ENCODE measurements at places on chromosomes 3 and 15. TPM values are rescaled to one million over a fixed set of nuclear protein-coding genes. Genes with fewer than 3 reads are reported as not detected.

CCR8 gene
- not detected for total RNA-seq

MAGI1 gene
- total RNA-seq = 69.2 TPM

PPARG gene
- 17.9 TPM for total RNA-seq

C3orf18 gene
- total RNA-seq = 15.9 TPM

CSPG5 gene
- 7.0 TPM for total RNA-seq

HCLS1 gene
- 66.8 TPM for total RNA-seq

TIMMDC1 gene
- total RNA-seq = 64.0 TPM

ZNF501 gene
- total RNA-seq = 7.3 TPM

IP6K2 gene
- total RNA-seq = 58.2 TPM

RAB7A gene
- total RNA-seq = 211 TPM

MASP1 gene
- 6.0 TPM for total RNA-seq

INKA1 gene
- 5.5 TPM for total RNA-seq

TMCO5A gene
- total RNA-seq = not detected

CDCP1 gene
- total RNA-seq = 3.8 TPM

DNA sequence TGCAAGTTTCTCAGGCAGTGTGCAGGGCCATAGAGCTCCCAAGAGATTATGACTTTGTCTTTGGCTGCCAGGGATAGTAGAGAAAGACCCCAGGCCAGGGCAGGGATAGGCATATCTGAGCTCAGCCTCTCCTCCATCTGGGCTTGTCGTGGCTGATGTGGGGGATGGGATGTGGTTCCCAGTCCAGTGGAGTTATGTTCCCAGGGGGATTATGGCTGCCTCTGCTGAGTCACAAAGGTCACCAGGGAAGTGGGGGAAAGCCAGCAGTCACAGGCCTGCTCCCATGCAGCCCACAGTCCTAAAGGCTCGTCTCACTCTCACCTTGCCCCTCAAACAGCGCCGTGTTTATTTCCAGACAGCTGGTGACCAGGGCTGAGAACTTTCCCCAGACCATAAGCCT is 354.9 kb downstream of the SI start:
- H3K4me3 ChIP-seq = no peak overlapping the region

DNA sequence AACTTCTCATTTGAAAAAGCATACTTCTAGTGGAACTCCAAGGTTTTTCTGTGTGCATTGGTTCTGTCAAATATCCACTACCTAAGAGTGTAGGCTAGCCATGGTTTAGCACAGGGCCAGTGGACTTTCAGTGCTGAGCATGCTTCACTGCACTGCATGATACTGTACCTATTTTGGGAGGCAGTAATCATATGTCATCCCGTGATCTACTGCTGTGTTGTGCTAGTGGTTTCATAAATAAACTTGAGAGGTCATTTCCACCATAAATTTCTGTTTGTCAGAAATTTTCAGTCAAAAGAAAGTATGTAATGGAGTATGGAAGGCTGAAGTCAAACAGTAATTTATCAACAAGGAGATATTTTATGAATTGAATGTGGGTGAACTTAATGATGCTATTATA is 203.6 kb downstream of the ROBO1 start:
- no peak for DNase-seq

DNA sequence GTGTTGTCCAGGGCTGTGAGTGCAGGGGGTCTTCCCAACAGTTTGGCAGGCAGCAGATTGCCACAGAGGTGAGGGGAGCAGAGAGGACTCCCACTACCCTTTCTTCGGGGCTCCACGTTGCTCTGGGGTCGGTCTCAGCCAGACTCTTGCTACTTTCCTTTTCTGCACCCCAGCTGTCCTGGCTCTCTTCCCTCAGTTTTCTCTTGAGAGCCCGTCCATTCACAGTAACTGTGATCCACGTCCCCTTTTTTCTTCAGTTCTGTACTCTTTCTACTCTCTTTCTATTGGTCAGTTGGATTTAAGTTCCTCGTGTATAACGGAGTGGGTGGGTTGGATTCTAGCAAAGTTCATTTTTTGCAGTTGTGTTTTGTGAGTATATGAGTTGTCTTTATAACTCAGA is 105.8 kb downstream of the UNC13C start:
- no peak overlapping the region for H3K4me3 ChIP-seq
- no peaks in the 10 kb centered on the region for H3K27me3 ChIP-seq
- H3K36me3 ChIP-seq = no peaks in the 10 kb centered on the region
- H3K27ac ChIP-seq = no peak overlapping the region
- no peaks in the 10 kb centered on the region for H3K4me1 ChIP-seq
- DNase-seq = no peak

DNA sequence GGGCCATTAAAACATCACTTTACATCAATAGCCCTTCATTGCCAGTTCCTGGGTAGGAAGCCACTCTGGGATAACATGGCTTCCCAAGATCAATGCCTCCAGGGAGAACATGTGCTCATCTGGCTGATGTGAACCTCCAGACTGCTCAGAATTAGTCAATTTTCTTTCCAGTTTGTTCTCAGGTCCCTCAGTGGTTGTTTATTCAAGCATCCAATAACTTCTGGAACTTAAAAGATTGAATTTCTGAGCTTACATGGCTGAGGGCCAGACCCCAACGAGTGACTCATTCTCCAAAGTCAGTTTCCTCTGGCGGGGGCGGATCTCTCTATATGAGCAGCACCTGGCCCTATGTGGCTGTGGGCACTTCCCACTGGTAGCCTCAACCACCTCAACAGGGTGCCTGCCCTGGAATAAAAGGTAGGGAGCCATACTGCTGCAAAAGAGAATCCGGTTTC is 34.0 kb downstream of the LYZL4 start:
- no peak for DNase-seq
- H3K4me3 ChIP-seq = no peak overlapping the region
- H3K27ac ChIP-seq = no peak overlapping the region
- no peaks in the 10 kb centered on the region for H3K4me1 ChIP-seq

DNA sequence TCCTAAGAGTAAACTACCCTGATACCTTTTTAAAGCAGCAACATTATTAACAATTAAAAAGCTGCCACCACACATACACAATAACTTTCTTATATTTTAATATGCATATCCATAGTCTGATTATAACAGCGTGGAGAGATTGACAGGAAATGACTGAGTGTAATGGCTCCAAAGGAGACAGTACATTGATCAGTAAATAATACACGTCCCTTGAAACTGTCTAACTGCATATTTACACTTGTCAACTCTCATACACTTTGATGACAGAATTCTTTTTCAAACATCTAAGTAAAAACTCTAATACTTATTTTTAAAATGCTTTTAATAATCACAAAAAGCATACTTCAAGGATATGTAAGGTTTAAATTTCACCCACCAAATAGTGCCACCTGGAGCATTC is 99.5 kb downstream of the FOXP1 start:
- H3K36me3 ChIP-seq = no peaks in the 10 kb centered on the region
- DNase-seq = no peak
- H3K4me3 ChIP-seq = no peak overlapping the region
- H3K27me3 ChIP-seq = no peaks in the 10 kb centered on the region
- no peak overlapping the region for H3K27ac ChIP-seq

GRCh38 chr3:16183082-16183481 is 8.6 kb downstream of the GALNT15 start:
- H3K4me3 ChIP-seq = no peak overlapping the region
- H3K36me3 ChIP-seq = no peaks in the 10 kb centered on the region
- H3K27ac ChIP-seq = no peak overlapping the region
- H3K4me1 ChIP-seq = no peaks in the 10 kb centered on the region

- no peak for DNase-seq
- no peak overlapping the region for H3K4me3 ChIP-seq
- H3K27ac ChIP-seq = no peak overlapping the region
- no peaks in the 10 kb centered on the region for H3K4me1 ChIP-seq
These were observed 883.5 kb downstream of the SI start for GRCh38 chr3:164194842-164195241.

DNA sequence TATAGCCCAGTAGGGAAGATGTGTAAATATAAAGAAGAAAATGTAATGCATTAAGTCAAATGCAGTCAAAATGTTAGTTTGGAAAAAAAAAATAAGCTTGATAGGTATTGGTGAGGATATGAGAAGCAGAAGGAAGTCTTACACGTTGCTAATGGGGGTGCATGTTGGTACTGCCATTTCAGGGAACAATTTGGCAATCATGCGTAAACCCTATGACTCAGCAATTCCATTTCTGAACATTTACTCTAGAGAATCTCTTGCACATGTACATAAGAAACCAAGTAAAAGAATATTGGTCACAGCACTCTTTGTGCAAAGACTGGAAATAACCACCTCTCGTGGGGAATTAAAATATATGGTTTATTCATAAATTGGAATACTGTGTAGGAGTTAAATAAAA is 35.5 kb upstream of the TIMP4 start:
- no peak for DNase-seq
- H3K27ac ChIP-seq = peak overlapping the region; percentile 78
- no peaks in the 10 kb centered on the region for H3K36me3 ChIP-seq
- H3K4me3 ChIP-seq = no peak overlapping the region
- H3K27me3 ChIP-seq = no peaks in the 10 kb centered on the region

DNA sequence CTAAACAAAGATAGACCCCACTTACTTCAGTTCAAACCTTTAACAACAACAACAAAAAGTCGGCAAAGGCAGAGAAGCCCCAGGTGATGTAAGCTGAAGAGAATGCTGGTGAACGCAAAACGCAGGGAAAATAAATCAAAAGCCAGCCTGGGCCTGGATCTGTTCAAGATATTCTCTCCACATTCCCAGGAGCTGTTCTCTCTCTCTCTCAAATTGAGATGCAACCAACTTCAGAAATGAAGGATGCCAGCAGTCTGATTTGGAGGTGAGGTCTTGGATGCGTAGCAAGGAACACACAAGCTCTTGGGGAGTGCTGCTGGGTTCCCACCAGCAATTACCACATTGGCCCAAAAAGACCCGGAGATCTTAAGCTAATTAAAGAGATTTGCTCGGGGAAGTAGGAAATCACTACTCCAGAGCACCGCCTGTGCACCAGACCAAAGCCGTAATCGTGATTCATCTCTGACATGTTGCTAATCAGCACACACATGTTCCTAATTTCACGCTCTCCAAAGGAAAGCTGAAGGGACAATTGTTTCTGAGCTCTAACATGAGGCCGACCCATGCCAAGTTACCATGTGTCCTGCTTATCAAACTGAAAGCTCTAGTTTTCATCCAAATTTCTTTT is 37.1 kb downstream of the IL17RD start:
- H3K27me3 ChIP-seq = no peaks in the 10 kb centered on the region
- H3K4me1 ChIP-seq = no peaks in the 10 kb centered on the region
- no peak overlapping the region for H3K27ac ChIP-seq
- DNase-seq = no peak
- H3K4me3 ChIP-seq = no peak overlapping the region

- H3K36me3 ChIP-seq = no peaks in the 10 kb centered on the region
- no peak for DNase-seq
- no peak overlapping the region for H3K27ac ChIP-seq
- no peaks in the 10 kb centered on the region for H3K4me1 ChIP-seq
These were observed 84.3 kb downstream of the DOCK3 start for GRCh38 chr3:50759015-50759414.

GRCh38 chr3:138398791-138399575 is 35.4 kb upstream of the ESYT3 start:
- no peak overlapping the region for H3K27ac ChIP-seq
- H3K36me3 ChIP-seq = no peaks in the 10 kb centered on the region

DNA sequence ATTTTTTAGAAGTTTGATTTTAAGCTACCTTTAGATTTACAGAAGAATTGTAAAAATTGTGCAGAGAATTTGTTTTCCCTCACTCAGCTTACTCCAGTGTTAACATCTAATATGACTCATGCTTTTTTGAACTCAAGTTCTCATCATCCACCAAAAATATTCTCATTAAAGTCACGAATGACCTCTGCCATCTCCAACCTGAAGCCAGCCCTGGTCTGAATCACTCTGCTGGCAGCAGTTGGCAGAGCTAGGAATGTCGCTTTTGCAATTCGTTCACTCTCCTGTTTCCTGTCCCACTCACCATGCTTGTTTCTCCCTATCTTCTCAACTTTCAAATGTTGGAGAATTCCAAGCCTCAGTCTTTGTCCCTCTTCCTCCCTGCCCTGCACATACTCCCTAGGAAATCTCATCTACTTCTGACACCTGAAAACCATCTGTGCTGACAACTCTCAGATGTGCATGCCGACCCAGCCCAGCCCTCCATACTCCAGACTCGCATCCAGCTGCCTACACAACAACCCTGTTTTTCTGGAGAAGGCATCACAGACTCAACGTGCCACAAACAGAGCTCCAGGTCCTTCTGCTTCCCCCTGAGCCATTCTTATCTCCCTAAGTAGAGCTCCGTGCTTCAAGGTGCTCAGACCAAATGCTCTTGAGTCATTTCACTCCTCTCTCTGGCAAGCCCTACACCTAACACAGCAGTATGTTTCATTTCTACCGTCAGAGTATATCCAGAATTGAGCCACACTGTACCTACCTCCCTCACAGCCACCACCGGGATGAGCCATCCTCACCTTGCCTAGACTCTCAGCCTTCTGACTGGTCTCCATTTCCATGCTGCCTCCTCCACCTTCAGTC is 24.9 kb downstream of the PRR23E start:
- DNase-seq = no peak
- no peaks in the 10 kb centered on the region for H3K36me3 ChIP-seq

- no peak overlapping the region for H3K27ac ChIP-seq
- no peak for DNase-seq
- H3K4me1 ChIP-seq = peaks cover 4% of the 10 kb centered on the region
These were observed 33.2 kb downstream of the B4GALT4 start for GRCh38 chr3:119207512-119207875.

- H3K27me3 ChIP-seq = no peaks in the 10 kb centered on the region
- no peaks in the 10 kb centered on the region for H3K4me1 ChIP-seq
- H3K27ac ChIP-seq = peak overlapping the region; percentile 0
- peak; percentile 57 for DNase-seq
- peaks cover 3% of the 10 kb centered on the region for H3K36me3 ChIP-seq
- H3K4me3 ChIP-seq = no peak overlapping the region
These were observed 87.7 kb downstream of the ATP10A start for GRCh38 chr15:25775317-25775912.

GRCh38 chr3:62888180-62888579 is 13.0 kb upstream of the CADPS start:
- DNase-seq = no peak
- H3K36me3 ChIP-seq = no peaks in the 10 kb centered on the region
- no peaks in the 10 kb centered on the region for H3K27me3 ChIP-seq
- no peaks in the 10 kb centered on the region for H3K4me1 ChIP-seq

GRCh38 chr3:183449391-183449790 is 21.0 kb upstream of the MCF2L2 start:
- H3K4me3 ChIP-seq = no peak overlapping the region
- H3K36me3 ChIP-seq = no peaks in the 10 kb centered on the region
- H3K4me1 ChIP-seq = no peaks in the 10 kb centered on the region
- no peaks in the 10 kb centered on the region for H3K27me3 ChIP-seq
- no peak for DNase-seq

GRCh38 chr15:82146990-82147461 is 101.2 kb upstream of the MEX3B start:
- no peak overlapping the region for H3K27ac ChIP-seq
- H3K27me3 ChIP-seq = no peaks in the 10 kb centered on the region
- H3K36me3 ChIP-seq = no peaks in the 10 kb centered on the region
- H3K4me3 ChIP-seq = no peak overlapping the region
- H3K4me1 ChIP-seq = no peaks in the 10 kb centered on the region

DNA sequence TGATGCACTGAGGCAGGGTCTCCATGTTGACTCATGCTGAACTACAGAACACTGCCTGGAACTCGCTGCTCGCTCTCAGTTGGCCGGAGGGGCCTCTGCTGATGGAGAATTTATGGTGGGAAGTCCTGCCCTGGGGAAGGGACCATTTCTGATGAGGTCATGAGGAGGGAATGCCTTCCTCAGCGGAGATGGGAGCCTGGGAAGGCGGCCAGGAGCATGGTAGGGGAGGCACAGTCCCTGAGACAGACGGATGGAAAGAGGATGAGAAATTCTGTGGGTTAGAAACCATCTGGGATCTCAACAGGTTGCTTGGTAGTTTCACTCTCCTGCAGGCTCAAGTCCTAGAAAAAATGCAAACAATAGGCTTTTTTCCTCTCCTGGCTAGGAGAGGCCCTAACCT is 56.8 kb upstream of the TPM1 start:
- DNase-seq = no peak
- no peak overlapping the region for H3K4me3 ChIP-seq
- H3K36me3 ChIP-seq = no peaks in the 10 kb centered on the region
- no peak overlapping the region for H3K27ac ChIP-seq

Data from aorta (tissue), 5 donors.